T-helper 2 cell treated with Interferon-gamma antibody and Interleukin-4, amounts not matched to agents 5 μg/mL and 100 μg/mL, for 36 hours (primary cell): ENCODE measurements at places on chromosomes 11 and 22.
A peak's percentile ranks its signal among the peaks of the same experiment; 100 is the strongest.

- no peak for DNase-seq
Measured at GRCh38 chr22:45996241-45997076, 19.5 kb upstream of the WNT7B start.

GRCh38 chr11:46676436-46677158, 23.8 kb downstream of the ARHGAP1 start:
- DNase-seq, result no peak

DNA sequence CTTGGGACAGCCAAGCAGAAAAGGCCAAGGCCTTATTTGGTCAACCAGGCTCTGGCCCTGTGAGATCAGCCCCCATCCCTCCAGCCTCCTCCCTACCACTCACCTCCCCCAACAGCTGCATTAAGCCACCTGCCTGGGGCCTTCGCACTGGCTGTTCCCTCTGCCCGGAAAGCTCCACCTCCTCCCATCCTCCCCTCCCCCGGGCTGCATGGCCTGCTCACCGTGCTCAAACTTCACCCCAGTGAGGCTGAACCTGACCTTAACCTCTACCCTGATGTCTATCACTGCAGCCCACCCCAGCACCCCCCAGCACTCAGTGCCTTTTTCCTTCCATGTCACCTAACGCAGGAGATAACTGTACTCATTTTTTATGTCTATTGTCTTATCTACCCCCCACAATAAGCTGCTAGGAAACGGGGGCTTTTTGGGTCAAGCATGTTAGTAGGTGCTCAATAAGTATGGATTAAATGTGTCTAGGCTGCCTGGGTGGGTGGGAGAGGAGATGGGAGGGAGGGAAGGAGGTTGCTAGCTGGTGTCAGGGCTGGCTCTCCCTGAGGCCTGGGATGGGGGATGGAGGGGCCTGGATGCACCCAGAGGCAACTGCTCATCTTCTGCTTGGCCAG, 912 bp downstream of the PTPRCAP start:
- peak; percentile 60 for DNase-seq

DNA sequence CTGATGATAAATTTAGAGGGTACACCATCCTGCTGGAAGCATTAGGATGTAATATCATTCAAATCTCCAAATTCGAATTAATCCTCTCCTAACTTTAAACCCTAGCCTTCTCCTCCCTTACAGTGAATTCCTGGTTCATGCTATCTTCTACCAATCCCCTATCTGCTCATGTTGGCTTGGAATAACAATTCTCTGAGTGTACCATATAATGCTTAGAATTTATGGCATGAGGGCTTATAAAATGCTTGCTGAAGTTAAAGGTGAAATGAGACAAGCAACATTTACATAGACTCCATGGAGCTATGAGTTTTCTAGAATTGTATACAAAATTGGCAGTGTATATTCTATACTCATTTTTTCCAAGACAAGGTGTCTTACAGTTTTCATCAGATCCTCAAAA, 79.3 kb downstream of the C2CD3 start:
- DNase-seq, result no peak

DNA sequence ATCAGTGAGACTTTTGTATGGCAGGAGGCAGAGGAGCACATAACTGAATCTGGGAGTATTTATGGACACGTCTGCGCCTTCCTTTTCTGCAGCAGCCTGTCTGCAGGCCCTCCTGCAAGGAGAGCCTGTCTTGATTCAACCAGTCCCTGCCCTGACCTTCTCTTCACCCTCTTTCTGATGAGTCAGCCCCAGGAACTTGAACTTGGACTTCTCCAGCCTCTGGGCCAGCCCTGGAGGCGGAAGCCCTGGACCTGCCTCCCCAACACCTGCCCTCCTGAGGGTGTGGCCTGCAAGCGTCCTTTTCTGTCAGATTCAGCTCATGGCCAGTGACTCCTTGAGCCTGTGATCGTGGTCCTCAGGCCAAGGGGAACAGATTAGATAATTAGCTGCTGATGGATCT, 20.0 kb downstream of the DAGLA start:
- DNase-seq, result no peak
